ENCODE measurements at places on chromosomes 2 and 18.

- peak; percentile 67 for DNase-seq
Observed at GRCh38 chr2:160666154-160667060, 172.8 kb upstream of the RBMS1 start.

- DNase-seq: no peak
Observed at GRCh38 chr2:209146682-209147320, 277.0 kb upstream of the MAP2 start.

DNA sequence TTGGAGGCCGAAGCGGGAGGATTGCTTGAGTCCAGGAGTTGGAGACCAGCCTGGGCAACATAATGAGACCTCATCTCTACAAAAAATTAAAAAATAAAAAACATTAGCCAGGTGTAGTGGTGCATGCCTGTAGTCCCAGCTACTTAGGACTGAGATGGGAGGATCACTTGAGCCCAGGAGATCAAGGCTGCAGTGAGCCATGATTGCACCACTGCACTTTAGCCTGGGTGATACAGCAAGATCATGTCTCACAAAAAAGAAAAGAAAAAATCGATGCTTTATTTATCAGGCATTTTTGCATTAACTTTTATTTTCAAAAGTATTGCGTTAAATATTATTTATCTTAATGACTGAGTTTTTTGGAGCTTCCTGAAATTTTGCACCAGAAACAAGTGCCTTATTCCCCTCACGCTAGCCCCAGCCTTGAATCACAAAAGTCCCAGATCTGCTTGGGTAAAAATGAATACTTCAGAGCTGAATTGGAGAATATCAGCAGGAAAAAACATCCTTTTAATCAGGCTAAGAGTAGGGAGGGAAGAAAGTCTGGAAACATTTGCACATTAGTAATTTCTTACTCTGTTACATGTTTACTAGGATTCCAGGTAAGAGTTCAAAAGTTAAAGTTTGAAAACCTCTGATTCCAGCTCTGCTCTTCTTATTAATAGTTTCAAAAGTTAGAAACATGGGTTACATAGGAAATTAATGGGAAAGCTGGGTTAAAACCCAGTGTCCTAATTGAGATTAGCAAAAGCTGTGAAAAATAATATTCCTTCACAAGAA is 296.8 kb upstream of the FBXO11 start:
- DNase-seq: no peak

DNA sequence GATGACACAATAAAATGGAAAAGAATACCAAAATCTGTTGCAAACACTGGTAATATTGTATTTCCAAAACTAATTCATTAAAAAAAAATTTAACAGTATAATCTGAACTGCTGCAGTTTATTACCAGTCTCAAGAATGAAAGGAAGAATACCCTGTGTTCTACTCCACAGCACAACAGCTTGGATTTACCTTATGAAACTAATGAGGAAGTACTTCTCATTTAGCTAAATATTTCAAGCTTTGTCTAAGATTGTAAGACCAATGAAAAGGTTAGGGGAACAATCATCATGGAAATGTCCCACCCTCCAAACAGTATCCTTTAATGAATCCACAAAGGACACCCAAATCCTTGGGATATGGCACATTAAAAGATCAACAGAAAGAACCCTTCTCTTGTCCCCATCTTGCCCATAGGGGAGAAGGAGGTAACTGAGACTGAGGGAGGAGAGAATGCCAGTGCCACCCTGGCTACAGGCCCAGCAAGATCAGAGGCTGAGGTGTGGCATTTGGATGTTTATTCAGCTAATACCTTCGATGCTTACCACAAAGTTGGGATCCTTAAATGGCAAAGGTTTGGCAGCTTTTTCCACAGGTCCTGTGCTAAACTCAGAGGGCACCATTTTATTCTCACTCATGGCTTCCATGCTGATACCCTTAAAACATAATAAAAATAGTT is 17.7 kb downstream of the INO80C start:
- DNase-seq: no peak

DNA sequence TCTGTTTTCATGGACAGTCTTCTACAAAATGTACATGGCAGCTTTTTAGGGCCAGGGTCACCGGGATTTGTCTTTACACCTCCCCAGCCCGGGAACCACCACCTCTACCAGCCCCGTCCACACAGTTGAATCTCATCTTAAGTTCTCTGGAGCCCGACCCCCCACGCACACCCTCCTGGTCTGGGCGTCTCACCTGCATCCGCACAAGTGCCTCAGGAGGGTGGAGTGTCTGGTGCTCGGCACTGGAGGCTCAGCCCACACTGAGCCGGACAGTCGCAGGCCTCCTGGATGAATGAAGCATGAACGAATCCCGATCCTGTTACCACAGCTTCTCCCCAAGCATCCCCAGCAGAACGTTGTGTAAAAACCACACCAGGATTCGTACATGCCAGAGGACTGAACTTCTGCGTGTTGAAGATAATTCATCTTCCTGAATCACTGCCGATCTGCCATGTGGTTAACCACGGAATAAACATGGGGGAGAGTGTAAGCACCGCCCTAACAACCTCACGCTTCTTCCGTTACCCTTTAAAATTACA is 162.0 kb downstream of the RTP5 start:
- peak; percentile 77 for DNase-seq

DNA sequence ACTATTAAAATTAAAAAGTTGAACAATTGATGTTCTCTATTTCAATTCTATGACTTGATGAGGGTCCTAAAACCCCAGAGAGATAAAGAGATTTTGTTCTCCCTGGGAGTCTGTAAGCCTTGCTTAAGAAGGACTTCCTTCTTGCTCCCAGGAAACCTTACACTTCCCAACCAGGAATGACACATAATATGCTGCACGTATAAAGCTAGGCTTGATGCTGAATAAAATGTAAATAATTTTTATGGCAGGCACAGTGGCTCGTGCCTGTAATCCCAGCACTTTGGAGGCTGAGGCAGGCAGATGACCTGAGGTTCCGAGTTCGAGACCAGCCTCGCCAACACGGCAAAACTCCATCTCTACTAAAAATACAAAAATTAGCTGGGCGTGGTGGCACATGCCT is 27.8 kb downstream of the SPIRE1 start:
- no peak for DNase-seq

DNA sequence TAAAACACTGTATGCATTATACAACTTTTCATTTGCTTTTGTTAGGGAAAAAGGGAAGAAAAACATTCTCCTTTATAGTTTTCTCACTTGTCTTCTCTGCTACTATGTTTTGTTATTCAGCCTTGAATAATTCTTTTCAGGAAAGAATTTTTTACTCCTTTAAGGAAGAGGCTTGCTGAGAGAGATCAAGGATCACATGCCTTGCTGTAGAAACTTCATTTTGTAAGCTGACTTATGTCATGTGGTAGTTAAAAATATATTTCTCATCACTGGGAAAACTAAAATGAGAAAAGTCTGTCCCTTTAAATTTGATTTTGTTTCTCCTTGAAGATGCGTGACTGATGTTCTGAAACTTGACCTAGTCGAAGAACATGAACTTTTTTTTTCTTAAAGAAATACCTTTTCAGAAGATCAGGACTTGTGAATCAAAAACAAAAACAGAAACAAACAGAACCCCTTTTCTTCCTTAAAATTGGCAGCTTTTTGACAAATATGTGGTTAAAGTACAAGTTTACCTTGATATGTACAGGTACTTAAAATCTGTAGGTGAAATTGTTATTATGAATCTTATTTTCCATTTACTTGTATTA is 145.1 kb downstream of the COMMD1 start:
- no peak for DNase-seq

- no peak for DNase-seq
Observed at GRCh38 chr18:22860807-22861206, 72.3 kb upstream of the RBBP8 start.

- no peak for DNase-seq
Observed at GRCh38 chr18:59266459-59266858, 6.8 kb downstream of the RAX start.

GRCh38 chr2:64658269-64658668 is 4.6 kb upstream of the SERTAD2 start:
- no peak for DNase-seq

DNA sequence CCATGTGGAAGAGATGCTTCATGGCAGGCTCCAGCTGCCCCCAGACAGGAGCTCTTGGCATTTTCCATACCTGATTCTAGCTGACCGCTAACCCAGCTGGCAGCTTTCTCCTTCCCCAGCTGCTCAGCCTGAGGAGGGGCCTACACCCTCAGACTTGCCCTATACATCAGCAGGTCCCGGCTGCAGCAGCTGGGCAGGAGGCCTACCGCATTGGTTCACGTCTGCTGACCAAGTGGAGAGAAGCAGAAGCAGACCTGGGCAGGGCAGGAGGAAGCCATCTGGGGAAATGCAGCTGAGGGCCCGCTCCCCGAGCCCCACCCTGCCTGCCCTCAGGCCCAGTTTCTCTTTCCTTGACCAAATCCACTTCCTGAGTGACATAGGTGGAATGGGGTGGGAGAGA is 50.7 kb downstream of the LBH start:
- no peak for DNase-seq
